ENCODE measurements at places on chromosomes 2 and 18.

- DNase-seq = no peak
Observed at GRCh38 chr2:42951263-42951938, 159.0 kb upstream of the HAAO start.

GRCh38 chr18:33699372-33699771, 121.4 kb downstream of the ASXL3 start:
- no peak for DNase-seq

- DNase-seq = no peak
Observed at GRCh38 chr2:167729911-167730310, 517.5 kb downstream of the STK39 start.

GRCh38 chr2:101860782-101861181, 131.0 kb upstream of the IL1R2 start:
- DNase-seq = no peak

DNA sequence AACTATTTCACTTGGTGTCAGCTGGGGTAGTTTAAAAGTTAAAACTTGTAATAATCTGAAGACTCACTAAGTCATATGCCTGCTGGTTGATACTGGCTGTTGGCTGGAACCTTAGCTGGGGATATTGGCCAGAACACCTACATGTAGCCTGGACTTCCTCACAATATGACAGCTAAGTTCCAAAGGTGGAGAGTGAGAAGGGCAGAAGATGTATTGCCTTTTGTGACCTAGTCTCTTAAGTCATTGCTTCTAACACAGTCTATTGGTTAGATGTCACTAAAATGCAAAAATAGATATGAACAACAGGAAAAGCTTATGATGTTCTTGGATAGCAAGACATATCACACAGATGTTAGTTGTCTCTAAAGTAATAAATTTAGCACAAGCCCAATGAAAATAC, 113.2 kb upstream of the CHAC2 start:
- DNase-seq = no peak

- DNase-seq = peak; percentile 21
Observed at GRCh38 chr2:241894681-241895426, 25.3 kb downstream of the RTP5 start.

DNA sequence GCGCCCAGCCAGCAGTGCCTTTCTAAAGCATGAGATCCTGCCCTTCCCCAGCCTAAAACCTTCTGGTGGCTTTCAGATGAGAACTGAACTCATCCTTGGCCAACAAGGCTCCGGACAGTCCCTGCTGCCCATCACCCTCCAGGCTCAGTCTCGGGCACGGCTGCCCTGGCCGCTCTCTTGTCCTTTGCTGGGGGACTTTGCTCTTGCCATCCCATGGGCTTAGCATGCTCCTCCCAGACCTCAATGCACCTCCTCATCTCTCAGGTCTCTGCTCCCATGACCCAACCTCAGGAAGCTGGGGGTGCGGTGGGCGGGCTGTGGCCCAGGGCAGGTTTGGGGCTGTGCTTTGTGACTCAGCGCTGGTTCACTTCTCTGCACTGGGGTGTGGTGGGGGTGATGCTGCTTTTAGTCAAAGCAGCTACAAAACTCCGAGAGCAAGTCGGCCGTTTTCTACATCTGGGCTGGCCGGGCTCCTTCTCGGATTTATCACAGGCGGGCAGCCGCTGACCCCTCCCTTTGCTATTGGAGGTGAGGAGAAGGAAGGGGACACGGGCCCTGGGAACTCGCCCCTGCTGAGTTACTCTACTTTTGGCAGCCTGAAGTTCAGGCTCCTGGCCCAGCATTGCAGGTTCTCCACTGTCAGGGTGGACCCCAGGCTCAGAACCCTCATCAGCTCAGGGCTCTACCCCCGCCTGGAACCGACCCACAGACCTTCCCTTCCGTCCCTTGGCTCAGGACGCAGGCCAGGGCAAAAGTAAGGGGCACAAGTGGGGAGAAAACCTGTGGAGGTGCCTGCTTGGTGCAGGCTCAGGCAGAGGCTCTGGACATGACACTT, 90.6 kb upstream of the TAF1B start:
- no peak for DNase-seq

- DNase-seq = no peak
Observed at GRCh38 chr18:2411381-2411960, 159.8 kb downstream of the METTL4 start.

GRCh38 chr2:239394346-239394945, 6.4 kb downstream of the HDAC4 start:
- DNase-seq = no peak

DNA sequence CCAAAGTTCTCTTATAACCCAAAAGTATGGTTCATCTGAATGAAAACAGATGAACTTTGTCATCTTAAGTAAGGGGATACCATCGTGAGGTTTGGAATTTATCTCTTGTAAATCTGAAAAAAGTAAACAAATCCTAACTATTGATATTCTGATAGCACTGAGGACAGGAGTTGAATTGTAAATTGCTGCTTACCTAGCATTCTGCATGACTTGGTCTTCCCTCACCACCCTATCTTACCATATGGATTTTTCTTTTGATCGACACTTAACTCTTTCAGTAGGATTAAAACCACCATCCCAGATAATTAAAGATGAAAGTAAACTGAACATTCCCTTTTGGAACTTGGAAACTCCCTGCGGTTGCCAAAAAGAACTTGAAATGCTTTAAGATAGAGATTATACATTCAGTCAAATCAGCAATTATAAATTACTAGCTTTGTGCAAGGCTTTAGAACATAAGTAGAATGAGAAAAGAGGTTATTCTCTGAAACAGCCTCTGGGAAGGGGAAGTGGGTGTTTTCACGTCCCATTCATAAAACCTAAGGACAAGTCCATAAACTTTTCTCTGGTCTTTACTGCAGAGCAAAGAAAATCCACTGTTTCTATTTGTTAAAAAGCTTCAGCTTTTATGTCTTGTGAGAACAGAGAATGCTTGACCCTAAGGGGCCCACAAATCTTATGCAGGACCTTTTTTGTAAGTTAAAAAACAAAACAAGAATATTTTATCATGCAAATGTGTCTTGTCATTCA, 49.7 kb upstream of the ZNF397 start:
- DNase-seq = no peak

DNA sequence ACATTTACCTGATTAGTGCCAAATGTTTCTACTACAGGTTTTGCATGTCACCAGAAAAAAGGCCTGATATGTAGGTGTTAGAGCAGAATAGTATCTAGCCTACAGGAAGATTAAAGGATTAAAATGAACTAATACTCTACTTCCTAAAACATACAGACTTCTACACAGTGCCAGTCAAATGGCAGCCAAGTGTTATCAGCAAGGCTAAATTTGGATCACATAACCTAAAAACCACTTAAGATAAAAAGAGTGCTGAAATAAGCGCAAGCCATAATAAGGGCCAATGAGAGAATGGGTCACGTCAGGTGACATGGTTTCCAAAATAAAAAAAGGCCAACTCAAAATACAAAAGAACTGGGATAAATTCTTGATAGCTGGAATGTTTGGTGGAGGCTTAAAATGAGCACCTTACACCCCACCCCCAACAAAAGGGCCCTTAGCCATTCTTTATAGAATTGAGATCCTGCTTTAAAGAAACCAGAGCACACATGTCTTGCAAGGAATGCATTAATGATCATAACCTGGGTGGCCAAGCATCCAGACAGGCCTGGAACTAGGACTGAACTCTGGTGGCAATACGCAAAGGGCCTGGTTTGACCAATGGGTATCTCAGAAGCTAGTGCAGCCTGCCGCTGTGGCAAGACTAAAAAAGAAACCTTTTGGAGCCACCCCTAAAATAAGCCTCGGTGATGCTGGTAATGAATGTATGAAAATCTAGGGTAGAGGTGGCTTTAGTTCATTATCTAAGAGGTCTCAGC, 32.4 kb downstream of the IRS1 start:
- DNase-seq = peak; percentile 41

DNA sequence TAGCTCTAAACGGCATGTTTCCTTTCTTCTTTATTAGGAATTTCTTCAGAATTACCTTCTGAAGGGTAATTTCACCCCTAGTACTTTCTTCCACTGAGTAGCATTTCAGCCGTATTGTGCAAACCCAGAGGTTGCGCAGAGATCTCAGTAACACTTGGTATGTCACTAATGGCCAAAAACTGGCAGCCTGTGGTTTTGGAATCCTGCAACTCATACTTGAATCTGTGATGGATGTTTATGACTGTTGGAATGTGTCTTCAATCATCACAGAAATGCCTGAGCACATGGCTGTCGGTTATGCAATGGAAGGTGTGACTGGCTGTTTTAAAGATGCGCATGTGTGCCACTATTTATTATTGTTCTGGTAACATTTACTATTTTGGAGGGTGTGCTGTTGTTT, 100.0 kb downstream of the COLEC12 start:
- no peak for DNase-seq

DNA sequence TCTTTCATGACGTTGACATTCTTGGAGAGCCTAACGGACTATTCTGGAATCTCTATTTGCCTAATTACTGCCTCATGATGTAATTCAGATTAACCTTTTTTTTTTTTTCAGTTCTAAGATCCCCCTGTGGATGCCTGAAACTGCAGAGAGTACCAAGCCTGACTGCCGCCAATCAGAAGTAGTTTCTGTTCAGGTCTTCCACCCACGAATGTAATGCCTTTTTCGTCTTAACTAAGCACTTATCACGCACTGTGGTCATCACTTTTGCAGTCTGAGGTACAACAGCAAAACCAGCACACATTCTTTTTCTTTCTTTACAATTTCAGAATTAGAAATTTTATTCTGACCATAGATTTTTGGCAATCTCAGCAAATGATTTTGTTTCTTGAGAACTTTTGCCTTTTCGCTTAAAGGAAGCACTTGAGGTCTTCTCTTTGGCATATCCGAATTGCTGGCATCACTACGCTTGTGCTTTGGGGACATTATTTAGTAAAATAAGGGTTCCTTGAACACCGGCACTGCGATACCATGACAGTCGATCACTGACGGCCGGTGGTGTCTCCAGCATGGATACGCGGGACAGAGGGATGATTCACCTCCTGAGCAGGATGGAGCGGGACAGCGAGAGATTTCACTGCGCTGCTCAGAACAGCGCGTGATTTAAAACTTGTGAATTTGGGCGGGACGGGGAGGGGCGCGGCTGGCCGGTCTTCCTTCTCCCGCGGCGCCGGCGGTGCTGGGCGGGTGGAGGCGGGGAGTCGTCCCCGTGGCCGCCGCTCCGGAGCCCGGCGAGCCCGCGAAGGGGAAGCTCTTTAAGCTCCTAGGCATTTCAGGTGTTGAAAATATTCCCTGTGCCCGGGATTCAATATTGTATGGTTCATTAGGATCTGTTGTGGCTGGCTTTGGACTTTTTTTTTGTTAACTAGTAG, 32.0 kb upstream of the GPR55 start:
- DNase-seq = peak; percentile 45

DNA sequence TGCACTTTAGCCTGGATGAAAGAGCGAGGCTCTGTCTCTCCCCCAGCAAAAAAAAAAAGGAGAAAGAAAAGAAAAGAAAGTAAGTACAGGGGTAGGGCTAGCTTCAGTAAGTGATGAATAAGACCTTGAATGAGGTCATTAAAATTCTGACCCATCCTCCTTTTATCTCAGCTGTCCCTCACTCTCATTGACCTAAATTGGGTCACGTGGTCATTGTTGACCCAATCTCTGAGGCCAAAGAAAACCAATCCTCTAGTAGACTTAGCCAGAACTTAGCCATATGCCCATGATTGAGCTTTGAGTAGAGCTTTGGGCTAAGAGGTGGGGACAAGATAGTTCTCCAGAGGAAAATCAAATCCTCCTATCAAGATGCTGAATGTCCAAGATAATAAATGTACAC, 149.3 kb downstream of the PDE11A start:
- DNase-seq = no peak

GRCh38 chr2:110115291-110116032, at the start of gene MALL:
Gene MALL (minus strand): TSS chr2:110115822. CDS start chr2:110115792, 30 bp downstream.
- DNase-seq = peak; percentile 38
